ENCODE measurements at places on chromosomes 2 and 18. TPM values are rescaled to one million over a fixed set of nuclear protein-coding genes. Genes with fewer than 3 reads are reported as not detected.
A peak's percentile ranks its signal among the peaks of the same experiment; 100 is the strongest.

The PLA2R1 gene
- 1.1 TPM for total RNA-seq

- DNase-seq, result no peak
- H3K36me3 ChIP-seq, result no peaks in the 10 kb centered on the region
- H3K4me1 ChIP-seq, result no peaks in the 10 kb centered on the region
- no peaks in the 10 kb centered on the region for H3K27me3 ChIP-seq
Observed at GRCh38 chr2:58664523-58665151, 423.5 kb upstream of the FANCL start.

The CTAGE1 gene
- not detected for total RNA-seq

- no peak overlapping the region for H3K4me3 ChIP-seq
- no peak for DNase-seq
- peaks cover 6% of the 10 kb centered on the region for H3K4me1 ChIP-seq
- no peaks in the 10 kb centered on the region for H3K36me3 ChIP-seq
- H3K27ac ChIP-seq, result no peak overlapping the region
Observed at GRCh38 chr2:205836477-205837221, 154.3 kb downstream of the NRP2 start.

DNA sequence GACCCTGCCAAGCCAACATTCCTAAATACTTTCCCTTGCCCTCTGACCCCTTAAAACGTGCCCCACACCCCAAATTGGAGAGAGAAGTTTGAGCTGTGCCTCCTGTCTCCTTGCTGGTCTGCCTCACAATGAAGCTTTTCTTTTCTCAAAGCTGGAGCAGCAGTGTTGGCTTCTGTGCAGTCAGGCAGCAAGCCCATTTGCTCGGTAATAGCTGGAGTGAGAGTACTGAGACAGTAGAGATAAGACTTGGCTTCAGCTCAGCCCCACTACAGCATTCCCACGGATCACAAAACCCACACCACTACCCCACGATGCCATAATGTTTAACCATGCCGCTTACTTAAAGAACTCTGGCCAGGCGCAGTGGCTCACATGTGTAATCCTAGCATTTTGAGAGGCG lies 73.0 kb downstream of the NCAPH start:
- peak; percentile 81 for DNase-seq
- H3K27ac ChIP-seq, result no peak overlapping the region
- H3K27me3 ChIP-seq, result no peaks in the 10 kb centered on the region
- no peaks in the 10 kb centered on the region for H3K36me3 ChIP-seq
- H3K4me3 ChIP-seq, result no peak overlapping the region

DNA sequence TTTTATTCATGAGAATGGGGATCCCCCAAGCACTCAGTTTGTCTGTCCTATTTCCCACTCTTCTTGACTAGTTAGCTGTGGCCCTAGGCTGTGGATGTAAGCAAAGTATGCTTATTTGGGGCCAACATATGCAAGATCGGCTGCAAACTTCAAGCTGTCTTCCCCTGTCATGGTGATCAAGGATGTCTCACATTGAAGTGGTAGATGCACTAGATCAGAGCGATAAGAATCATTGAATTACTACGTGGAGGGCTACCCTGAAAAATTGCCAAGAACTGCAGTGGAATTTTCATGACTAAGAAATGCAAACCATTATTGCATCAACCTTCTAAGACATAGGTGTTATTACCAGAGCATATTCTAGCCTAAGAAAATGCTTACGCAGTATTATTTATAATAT lies 527.4 kb downstream of the RNF144A start:
- no peak for DNase-seq
- no peak overlapping the region for H3K27ac ChIP-seq
- H3K36me3 ChIP-seq, result no peaks in the 10 kb centered on the region
- H3K4me3 ChIP-seq, result no peak overlapping the region
- no peaks in the 10 kb centered on the region for H3K27me3 ChIP-seq

GRCh38 chr2:45014016-45014702 lies 4.9 kb upstream of the SIX2 start:
- peak; percentile 53 for DNase-seq
- no peak overlapping the region for H3K27ac ChIP-seq
- H3K36me3 ChIP-seq, result no peaks in the 10 kb centered on the region
- peak overlapping the region; percentile 51 for H3K4me3 ChIP-seq
- H3K4me1 ChIP-seq, result peaks cover 32% of the 10 kb centered on the region

The RIT2 gene
- not detected for total RNA-seq

The SH2D6 gene
- not detected for total RNA-seq

DNA sequence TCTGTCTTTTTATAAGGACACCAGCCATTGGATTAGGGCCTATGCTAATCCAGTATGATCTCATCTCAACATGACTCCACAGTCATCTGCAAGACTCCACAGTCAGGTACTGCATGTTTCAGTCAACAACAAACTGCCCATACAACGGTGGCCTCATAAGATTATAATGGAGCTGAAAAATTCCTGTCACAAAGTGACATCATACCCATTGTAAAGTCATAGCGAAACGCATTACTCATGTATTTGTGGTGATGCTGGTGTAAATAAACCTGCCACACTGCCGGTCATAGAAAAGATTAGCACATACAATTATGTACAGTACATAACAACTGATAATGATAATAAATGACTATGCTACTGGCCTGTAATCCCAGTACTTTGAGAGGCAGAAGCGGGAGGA lies 102.2 kb downstream of the TEX51 start:
- DNase-seq, result no peak
- H3K36me3 ChIP-seq, result no peaks in the 10 kb centered on the region
- H3K27ac ChIP-seq, result no peak overlapping the region
- no peaks in the 10 kb centered on the region for H3K4me1 ChIP-seq

GRCh38 chr2:44286884-44287638 lies 11.8 kb downstream of the SLC3A1 start:
- no peak for DNase-seq
- no peaks in the 10 kb centered on the region for H3K27me3 ChIP-seq
- no peaks in the 10 kb centered on the region for H3K4me1 ChIP-seq
- no peak overlapping the region for H3K27ac ChIP-seq
- H3K36me3 ChIP-seq, result no peaks in the 10 kb centered on the region

DNA sequence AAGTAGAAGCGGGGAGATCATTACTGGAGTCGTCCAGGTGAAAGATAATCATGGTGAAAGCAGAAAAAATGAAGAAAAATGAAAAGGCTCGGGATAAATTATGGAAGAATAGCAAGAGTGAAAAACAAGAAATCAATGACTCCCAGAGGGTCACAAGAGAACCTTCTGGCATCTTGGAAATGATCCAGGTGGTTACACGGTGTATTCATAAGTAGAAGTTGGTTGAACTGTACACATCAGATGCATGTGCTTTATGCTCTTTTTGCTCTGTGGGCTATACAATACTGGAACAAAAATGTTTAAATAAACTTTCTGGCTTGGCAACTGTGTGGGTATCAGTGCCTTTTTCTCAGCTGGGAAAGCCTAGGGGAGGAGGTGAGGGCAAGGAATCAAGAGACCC lies 348.9 kb downstream of the RND3 start:
- H3K4me3 ChIP-seq, result no peak overlapping the region
- H3K27ac ChIP-seq, result no peak overlapping the region
- peaks cover 4% of the 10 kb centered on the region for H3K4me1 ChIP-seq
- H3K27me3 ChIP-seq, result no peaks in the 10 kb centered on the region
- no peak for DNase-seq

The DSG1 gene
- total RNA-seq, result 0.14 TPM

The PSTPIP2 gene
- 4.5 TPM for total RNA-seq

GRCh38 chr18:68916734-68917133 lies 118.9 kb downstream of the CCDC102B start:
- no peaks in the 10 kb centered on the region for H3K4me1 ChIP-seq
- no peak overlapping the region for H3K4me3 ChIP-seq
- no peak overlapping the region for H3K27ac ChIP-seq
- H3K36me3 ChIP-seq, result no peaks in the 10 kb centered on the region
- H3K27me3 ChIP-seq, result no peaks in the 10 kb centered on the region

The TRPM8 gene
- total RNA-seq, result 0.25 TPM

DNA sequence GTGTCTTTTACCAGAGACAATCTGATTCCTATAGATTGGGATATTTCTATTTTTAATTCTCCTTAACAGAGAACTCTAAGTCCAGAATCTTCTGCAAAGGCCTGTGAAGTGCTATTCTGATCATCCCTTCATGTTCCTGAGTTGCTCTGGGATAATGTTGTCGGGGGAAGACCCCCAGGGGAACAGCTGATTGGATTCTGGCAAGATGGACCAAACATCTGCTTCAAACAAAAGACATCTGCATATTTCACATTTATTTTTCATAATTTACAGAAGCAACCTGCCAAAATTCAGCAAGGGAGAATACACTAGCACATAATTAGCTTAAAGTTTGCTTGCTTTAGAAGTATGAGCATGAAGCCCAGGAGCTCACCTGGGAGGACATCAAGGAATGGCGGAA lies 116.0 kb upstream of the ETAA1 start:
- no peak for DNase-seq
- H3K36me3 ChIP-seq, result no peaks in the 10 kb centered on the region
- no peaks in the 10 kb centered on the region for H3K4me1 ChIP-seq
- no peaks in the 10 kb centered on the region for H3K27me3 ChIP-seq
- H3K4me3 ChIP-seq, result no peak overlapping the region
- no peak overlapping the region for H3K27ac ChIP-seq

DNA sequence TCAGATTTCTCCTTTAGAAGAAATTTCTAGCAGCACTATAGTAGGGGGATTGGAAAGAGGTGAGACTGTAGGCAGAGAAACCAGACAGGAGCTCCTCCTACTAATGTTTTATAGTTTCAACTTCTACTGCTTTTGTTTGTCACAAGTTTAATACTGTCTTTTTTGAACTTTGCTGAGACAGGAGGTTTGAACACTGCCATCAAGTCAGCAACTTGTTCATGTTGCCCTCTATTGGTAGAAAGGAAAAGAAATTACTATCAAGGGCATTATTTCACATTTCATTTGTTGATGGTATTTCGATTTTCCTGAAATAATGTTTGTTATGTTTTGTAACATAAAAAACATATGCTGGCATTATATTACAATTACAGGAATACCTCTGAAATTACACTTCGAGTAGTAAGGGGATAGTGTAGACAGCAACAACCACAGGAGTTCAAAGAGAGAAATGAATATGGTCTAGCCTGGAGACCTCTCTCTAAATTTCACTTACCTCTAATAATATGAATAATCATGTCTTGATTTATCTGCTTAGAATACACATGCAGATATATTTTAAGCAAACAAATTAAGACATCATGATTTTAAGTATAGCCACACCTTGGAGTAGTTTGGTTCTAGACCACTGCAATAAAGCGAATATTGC lies 12.4 kb upstream of the CCDC88A start:
- no peak overlapping the region for H3K4me3 ChIP-seq
- H3K36me3 ChIP-seq, result no peaks in the 10 kb centered on the region
- H3K27ac ChIP-seq, result no peak overlapping the region
- no peaks in the 10 kb centered on the region for H3K4me1 ChIP-seq

The CYP27C1 gene
- not detected for total RNA-seq

DNA sequence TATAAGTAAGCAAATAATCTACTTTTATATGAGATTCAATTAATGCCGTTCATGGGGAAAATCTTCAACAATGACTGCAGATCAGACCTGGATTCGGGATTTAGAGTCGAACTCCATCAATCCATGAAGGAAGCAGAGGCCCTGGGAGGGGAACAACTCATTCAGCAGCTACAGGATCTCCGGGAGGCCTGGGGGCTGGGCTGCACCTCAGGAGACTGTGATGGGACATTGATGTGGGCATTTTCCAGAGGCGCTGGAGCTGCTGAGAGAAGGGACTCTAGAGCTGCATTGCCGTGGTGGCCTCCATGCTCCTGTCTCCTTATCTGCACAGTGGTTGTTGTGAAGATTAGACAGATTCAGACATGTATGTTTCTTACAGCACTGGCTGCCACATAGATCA lies 76.9 kb downstream of the MYT1L start:
- H3K27me3 ChIP-seq, result no peaks in the 10 kb centered on the region
- H3K4me1 ChIP-seq, result no peaks in the 10 kb centered on the region
- no peak for DNase-seq
- no peak overlapping the region for H3K27ac ChIP-seq

DNA sequence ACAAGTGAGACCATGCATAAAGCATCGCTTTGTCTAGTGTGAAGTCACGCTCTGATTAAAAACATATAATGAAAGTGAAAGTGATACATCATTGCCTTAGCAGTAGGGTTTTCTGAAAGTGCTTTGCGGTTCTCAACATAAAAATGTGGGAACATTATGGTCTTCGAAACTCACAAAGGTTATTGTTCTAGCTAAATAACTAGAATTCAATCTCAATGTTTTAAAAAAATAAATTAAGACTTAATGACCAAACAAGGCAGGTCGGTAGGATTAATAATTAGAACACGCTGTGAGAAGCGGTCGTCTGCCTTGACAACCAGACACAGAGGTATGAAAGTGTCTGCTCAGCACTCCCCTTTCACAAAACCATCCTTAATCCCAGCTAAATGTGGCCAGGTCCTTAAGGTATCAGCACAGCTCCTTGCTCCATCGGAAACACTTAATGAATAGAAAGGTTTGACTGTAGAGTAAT lies 42.2 kb downstream of the KLHL14 start:
- no peak for DNase-seq
- peak overlapping the region; percentile 14 for H3K27ac ChIP-seq
- no peaks in the 10 kb centered on the region for H3K36me3 ChIP-seq
- no peaks in the 10 kb centered on the region for H3K4me1 ChIP-seq
- peak overlapping the region; percentile 36 for H3K4me3 ChIP-seq
- H3K27me3 ChIP-seq, result no peaks in the 10 kb centered on the region

DNA sequence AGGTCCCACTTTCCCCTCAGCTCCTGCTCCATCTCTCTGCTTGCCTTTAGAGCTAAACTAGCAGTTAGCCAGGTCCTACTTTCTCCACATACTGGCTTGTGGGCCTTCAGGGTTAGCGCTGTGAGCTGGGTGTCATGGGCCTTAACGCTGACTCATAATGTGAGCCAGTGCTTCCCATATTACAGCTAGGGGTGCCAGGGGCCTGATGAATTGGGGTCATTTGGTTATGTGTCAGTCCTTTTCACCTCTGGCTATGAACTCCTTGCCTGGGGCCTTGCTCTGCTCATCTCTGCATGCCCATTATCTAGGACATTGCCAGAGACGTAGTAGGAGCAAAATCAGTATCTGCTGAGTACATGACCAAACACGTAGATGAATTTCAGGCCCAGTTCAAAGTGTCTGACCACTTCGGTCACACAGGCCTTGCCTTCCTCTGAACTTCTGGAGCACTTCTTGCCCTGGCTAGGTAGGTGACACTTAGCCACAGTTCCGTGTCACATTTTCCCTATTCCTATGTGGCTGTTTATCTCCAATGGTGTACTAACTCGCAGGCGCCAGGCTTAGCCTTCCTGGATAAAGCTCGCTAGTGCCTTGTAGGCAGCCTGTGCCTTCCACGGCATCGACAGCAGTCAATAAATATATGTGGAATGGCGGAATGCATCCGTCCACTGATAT lies 103.2 kb upstream of the SIX3 start:
- H3K4me1 ChIP-seq, result no peaks in the 10 kb centered on the region
- no peak overlapping the region for H3K27ac ChIP-seq
- H3K27me3 ChIP-seq, result peaks cover 5% of the 10 kb centered on the region
- no peak for DNase-seq

GRCh38 chr2:76307495-76307894 lies 596.8 kb upstream of the GCFC2 start:
- no peaks in the 10 kb centered on the region for H3K36me3 ChIP-seq
- H3K27me3 ChIP-seq, result no peaks in the 10 kb centered on the region
- H3K4me3 ChIP-seq, result no peak overlapping the region

DNA sequence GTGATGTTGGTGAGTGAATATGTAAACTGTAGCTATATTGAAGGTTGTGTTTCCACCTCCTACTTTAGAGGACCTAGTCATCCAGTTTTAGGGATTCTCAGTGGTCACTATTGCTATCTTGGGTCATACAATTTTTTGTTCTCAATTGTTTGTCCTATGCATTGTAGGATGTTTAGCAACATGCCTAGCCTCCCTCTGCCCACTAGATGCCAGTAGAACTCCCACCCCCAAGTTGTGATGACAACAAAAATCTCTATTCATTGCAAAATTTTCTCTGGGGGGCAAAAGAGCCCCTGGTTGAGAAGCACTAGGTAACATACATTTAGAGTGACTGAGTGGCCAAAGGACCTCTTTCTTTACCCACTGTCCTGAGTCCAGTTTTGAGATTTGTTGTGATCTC lies 87.3 kb downstream of the LRRTM4 start:
- H3K27me3 ChIP-seq, result no peaks in the 10 kb centered on the region
- no peak overlapping the region for H3K4me3 ChIP-seq
- no peak for DNase-seq

Measured in heart left ventricle (tissue), 16 donors.